ENCODE measurements at places on chromosomes 7 and 10.

- H3K27ac ChIP-seq: no peak overlapping the region
- H3K27me3 ChIP-seq: no peaks in the 10 kb centered on the region
- H3K4me3 ChIP-seq: no peak overlapping the region
Observed at GRCh38 chr7:155983176-155983815, 171.0 kb upstream of the SHH start.

DNA sequence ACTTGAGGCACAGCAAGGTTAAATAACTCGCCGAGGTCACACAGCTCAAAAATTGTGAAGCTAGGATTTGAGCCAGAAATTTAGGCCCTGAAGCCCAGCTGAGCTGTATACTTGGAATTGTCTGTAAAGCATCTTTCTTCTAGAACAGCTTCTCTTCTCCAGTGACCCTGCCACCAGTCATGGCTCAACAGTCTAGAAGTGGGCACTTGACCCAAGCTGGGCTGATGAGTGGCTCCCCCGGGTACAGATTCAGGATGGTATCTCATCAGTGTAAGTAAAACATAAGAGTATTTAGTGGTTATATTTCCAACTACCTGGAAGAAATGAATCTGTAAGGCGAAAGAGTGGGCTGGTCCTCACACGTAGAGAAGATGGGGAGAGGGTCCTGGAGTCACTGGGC is 243.9 kb upstream of the GPR26 start:
- no peak overlapping the region for H3K27ac ChIP-seq
- H3K4me1 ChIP-seq: no peaks in the 10 kb centered on the region
- no peak overlapping the region for H3K4me3 ChIP-seq
- no peak for DNase-seq

GRCh38 chr10:60388709-60389301 is 870 bp downstream of the ANK3 start:
- no peak overlapping the region for H3K27ac ChIP-seq
- H3K27me3 ChIP-seq: no peaks in the 10 kb centered on the region
- H3K4me1 ChIP-seq: peaks cover 6% of the 10 kb centered on the region
- no peak for DNase-seq
- H3K36me3 ChIP-seq: no peaks in the 10 kb centered on the region
- no peak overlapping the region for H3K4me3 ChIP-seq

GRCh38 chr7:77351539-77352004 is 64.6 kb downstream of the GSAP start:
- no peak overlapping the region for H3K4me3 ChIP-seq
- peaks cover 7% of the 10 kb centered on the region for H3K36me3 ChIP-seq
- H3K27ac ChIP-seq: no peak overlapping the region
- H3K4me1 ChIP-seq: peaks cover 34% of the 10 kb centered on the region

DNA sequence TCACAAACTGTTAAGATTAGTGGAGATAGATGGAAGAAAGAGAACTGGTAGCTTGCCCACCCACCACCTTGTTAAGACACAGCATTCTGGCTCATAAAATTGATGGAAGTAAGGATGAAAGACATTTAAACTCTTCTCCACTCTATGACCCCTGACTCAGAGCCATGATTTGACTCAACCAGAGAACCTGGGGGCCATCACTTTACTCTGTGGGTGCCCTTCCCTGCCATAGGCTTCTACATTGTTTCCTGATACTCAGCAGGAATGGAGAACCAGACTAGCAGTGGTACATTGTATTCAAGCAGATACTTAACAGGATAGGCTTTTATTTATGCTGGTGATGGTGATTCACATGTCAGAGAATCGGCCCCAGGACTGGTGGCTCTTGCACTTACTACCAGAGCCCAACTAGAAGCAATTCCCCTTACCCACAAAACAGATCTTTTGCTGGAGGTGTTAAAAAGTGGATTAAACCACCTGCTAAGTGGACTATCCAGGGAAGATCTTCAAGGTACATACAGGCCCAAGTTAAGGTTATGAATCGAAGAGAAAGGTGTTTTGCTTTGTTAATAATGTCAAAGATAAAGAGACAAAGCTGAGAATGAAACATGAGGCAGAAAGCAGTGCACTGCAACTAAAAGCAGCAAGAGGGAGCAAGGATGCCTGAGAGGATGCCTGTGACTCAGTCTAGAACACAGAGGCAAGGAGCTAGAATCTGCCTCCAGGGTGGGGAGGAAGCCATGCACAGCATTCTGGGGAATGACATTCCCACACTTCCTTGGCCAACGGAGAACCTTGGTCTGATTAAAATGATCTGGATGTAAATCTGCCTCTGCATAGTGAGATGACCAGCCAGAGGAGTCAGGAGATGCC is 36.0 kb upstream of the GLI3 start:
- H3K36me3 ChIP-seq: no peaks in the 10 kb centered on the region
- H3K4me3 ChIP-seq: no peak overlapping the region
- H3K27me3 ChIP-seq: no peaks in the 10 kb centered on the region

All from upper lobe of right lung (tissue), 1 donor.